Stimulated activated CD4-positive, alpha-beta T cell treated with anti-CD3 and anti-CD28 coated beads, Interleukin-1b, Interleukin-23, amount 100 ng/mL, for 24 hours (primary cell): ENCODE measurements at places on chromosomes 1 and 21.

- DNase-seq = no peak
These were observed 106.3 kb downstream of the EDEM3 start for GRCh38 chr1:184648160-184648855.

- no peak for DNase-seq
These were observed 153.5 kb downstream of the RERE start for GRCh38 chr1:8663915-8664329.

DNA sequence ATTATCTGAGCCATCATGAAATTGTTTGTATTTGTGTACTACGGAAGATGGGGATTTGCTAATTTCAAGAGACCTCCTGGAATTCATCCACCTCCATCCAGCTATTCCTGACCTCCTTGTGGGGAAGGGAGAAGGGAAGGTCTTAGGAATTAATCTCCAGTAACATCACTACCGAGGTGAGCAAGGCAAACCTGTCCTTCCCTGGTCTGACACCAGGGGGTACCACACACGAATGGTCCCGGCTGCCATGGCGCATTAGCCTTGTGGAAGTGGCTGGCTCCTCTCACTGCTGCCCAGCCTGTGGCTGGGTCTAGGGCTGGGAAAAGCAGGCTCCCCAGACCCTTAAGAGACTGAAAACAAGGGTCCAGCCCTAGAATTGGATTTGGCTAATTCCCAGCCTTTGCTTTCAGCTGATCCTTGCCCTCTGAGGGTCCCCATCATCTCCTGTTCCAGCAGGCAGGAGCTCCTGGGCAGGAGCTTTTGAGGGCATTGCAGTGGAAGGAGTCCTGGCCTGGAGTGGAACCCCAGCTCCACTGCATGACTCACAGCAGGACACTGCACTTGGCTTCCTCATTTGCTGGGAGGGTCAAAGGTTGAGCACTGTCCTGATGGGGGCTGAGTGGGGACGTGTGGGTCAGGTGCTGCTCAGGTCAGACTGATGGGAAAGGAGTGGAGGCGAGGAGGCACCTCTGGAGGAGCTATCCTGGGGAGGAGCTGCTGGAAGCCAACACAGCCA lies 34.8 kb downstream of the RIMS3 start:
- DNase-seq = peak; percentile 8

- no peak for DNase-seq
These were observed 170.6 kb downstream of the RUNX1 start for GRCh38 chr21:34878501-34878900.

GRCh38 chr1:111620441-111620971 lies 917 bp downstream of the RAP1A start:
- DNase-seq = no peak

GRCh38 chr1:58626293-58626692 lies 49.2 kb upstream of the TACSTD2 start:
- no peak for DNase-seq

DNA sequence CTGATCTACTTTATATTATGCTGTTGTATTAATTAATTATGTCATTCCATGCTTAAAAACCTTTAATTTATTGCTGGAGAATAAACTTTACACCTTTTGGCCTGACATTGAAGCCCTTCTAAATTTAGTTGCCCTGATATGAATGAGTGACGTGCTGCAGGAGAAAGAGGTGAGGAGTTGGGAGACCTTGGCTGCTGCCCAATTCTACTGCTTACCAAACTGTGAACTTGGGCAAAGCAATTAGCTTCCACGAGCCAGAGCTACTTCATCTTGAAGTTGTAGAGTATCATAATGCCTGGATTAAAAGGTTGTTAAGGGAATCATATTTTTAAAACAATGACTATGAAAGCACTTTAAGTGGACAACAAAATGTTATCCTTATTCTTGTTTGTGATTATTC lies 126.8 kb upstream of the DEPDC1 start:
- DNase-seq = no peak

- no peak for DNase-seq
These were observed 262.8 kb upstream of the VAMP3 start for GRCh38 chr1:7508052-7508933.

DNA sequence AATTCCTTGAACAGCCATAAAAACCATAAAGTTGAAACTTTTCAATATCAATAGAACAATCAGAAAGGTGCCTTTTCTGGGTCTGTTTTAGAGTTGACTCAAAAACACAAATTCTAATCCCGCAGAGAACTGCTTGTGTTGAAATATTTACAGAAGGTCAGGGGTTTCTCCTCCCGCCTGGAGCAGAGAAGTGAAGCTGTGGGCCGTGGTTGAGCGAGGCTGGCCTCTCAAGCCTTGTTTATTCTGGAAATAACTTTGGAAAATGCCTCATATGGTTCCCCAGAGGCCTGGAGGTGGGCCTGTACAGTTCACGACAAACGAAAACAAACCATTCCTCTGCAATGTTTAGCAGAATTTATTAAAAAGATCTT lies 90.8 kb upstream of the ERRFI1 start:
- no peak for DNase-seq

- no peak for DNase-seq
These were observed 21.6 kb downstream of the IRF2BP2 start for GRCh38 chr1:234588386-234588785.

- DNase-seq = no peak
These were observed 7.4 kb downstream of the LRRC47 start for GRCh38 chr1:3788756-3789420.

DNA sequence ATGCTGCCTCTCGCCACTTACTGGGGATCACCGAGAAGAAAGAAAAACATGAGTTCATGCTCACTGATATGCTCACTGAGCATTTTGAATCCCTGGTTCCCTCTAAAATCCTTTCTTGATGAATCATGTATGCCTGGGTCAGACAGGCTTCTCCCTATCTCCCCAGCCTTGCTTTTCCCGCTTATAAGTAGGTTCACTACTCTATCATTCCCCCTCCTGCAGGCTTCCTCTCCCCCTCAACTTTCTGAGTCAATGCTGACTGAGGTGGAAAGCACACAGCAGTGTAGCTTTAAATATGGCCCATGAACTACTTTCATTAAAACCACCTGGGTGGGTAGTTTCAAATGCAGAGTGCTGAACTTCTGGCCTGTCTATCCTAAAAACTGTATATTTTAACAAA lies 41.7 kb downstream of the FMO4 start:
- DNase-seq = no peak

GRCh38 chr1:33548319-33548718 lies 75.9 kb downstream of the ZSCAN20 start:
- DNase-seq = no peak

DNA sequence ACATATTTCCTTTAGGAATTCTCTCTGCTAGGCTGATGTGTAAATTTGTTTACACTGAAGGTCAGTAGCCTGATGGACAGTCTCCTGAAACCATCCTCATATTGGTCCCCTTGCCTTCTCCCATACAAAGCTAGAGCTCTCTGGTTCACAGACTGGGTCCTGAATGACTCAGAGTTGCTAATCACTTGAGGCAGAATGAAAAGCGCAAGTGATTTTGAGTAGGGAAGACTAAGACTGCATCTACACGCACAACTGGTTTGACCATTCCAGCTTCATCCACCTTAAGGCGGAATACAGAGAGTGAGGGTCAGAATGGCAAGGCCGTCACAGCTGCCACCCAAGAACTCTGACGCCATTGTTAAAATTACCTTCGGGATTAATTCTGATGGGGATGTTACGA lies 70.2 kb upstream of the KIF26B start:
- DNase-seq = no peak

DNA sequence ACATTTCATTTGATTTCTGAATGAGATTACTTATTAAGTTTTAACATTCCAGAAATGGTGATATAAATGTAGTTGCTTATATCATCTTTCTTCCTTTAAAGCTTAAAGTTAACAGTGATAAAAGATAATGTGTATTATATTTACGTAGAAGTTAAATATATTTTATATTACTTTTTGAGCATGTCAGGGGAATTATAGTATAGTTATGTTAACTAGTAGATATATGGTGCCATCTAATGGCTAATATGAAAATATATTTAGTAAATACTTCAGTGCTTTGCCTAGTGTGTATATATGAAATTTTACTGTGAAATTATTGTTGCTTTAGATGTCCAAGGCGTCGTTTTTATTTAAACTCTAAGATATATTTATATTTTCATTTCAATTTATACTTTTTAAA lies 51.5 kb downstream of the SYT14 start:
- no peak for DNase-seq

DNA sequence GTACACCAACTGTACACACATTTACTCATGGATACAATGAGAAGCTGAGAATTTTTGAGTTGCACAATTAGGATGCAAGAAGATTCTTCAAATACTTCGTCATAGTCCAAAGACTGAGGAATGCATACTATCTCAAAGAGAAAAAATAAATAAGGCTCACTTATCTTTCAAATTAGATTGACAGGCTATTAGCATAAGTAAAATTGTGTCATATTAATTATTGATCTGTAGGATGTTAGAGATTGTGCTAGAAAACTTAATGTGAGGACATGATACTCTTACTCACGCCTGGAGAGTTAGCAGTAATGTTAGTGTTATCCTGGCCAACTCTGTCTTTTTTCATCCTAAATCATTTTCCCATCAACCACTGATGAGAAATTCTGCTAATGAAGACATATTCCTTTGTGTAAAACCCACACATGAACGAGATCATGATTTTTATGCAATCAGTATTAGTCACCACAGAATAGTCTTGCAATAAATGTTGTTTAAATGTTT lies 659.0 kb downstream of the LTN1 start:
- no peak for DNase-seq

DNA sequence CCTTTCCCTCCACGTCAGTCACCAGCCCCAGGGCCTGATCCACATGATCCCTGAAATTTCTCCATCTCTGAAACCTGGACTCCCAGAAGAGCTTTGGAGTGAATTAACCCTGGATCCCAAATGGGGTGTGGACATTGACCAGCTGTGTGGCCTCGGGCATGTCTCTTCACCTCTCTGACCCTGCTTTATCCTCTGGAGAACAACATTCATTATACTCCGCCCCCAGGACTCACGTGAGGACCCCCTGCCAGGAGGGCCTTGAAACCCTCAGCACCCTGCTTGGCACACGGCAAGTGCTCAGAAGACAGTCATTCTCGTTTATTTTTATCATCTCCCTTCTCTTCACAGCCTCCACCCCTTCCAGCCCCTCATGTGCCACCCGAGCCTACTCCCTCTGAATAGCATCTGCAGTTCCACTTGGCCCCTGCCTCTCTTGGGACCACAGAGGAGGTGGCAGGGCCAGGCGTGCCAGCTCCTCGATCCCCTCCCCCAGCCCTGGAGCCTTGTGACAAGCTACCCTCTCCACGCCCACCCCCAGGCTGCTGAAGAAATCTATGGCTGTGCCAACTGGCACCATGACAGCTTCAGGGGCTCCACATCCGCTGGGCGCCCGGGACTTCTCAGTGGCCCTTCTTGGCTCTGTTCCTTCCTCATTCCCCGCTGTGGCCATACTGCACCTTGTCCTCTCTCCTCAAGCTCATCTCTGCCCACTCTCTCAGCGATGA lies 18.0 kb downstream of the ADGRB2 start:
- DNase-seq = no peak

DNA sequence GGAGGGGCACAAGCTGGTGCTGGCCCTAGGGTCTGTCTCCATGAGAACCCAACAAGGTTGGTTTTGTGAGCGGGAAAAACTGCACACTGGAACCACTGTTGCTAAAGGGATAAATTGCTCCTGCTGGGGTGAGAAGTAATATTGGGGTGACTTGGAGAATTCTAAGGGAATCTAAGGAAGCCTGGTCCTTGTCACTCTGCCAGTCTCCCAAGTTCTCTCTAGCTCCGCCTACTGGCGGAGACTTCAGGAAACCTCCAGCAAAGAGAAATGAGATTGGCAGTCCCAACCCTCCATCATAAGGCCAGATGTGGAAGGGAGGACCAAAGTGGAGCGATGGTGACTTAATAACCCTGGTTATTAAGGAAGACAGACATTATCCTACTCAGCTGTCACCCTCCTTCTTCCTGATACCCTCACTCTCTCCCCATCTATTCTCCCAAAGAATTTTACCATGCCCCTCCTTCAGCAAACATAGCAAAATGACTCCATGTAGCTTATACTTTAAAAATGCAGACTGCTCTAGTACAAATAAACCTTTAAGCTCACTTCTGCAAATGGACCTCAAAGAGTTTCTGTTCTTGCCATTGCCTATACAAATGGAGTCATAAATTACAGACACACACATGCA lies 2.7 kb downstream of the LCE1F start:
- no peak for DNase-seq

DNA sequence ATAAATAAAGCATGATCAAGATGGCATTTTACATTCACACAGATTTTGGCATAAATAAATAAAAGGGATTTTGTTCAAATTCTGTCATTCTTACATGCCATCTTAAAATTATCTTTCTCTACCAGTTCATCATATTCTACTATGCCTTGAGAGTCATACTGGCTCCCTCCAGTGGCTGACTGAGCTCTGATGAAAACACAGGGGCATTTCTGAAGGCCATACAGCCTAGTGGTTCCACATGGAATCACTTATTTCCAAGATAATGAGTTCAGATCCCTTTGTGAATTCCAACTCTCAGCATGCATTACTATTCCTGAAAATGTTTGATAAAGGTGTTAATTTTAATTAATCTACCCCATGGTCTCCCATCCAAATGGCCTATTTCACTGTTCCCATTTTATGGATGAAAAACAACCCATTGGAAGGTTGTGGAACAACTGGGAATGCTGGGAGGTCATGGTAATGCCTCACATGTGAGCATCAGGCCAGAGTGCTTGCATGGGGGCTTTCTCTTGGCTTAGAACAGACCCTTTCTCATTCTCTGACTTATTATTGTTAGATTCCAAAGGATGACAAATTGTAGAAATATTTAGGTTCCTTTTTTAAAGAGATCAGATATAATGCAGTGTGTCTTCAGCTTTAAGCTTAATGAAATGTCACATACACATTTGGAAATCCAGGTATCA lies 622.4 kb upstream of the PKN2 start:
- DNase-seq = no peak

GRCh38 chr1:54326543-54327385 lies 79.4 kb downstream of the SSBP3 start:
- DNase-seq = no peak

DNA sequence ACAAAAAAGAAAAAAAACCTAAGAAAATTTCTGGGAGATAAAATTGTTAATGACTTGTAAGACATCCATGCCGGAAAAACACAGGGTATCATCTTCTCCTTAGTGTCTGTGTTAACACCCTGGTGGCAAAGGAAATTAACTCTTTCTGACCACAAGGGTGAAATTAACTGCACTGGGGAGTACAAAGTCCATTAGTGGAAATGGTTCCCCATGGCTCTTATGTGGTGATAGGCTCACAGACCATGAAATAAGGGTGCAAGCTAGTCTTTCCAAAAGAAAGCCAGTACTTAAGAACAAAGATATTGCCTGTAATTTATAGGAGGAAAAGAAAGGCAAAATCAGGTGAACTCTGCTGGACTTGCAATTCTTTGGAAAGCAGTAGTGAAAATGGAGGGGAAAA lies 185.4 kb downstream of the LRRIQ3 start:
- no peak for DNase-seq
